ENCODE measurements at places on chromosomes 5 and 9.

GRCh38 chr5:119290607-119291006 lies 65.2 kb upstream of the TNFAIP8 start:
- no peak for DNase-seq

DNA sequence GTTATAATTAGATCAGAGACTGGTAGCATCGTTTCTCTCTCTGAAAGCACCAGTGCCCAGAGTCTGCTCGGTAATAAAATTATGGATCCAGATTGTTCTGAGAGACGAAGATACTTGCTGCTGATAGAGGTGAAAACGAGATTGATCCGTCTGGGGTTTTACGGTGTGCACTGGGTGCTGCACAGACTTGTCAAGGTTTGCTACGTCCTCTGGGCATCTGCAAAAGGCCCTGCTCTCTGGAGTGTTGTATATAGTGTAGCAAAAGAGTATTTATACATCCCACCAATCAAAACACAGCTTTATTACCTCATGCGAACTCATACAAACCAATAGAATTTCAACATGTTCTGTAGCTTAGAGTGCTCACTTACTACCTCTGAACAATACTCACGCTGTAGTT lies 219.3 kb downstream of the PBX3 start:
- no peak for DNase-seq

DNA sequence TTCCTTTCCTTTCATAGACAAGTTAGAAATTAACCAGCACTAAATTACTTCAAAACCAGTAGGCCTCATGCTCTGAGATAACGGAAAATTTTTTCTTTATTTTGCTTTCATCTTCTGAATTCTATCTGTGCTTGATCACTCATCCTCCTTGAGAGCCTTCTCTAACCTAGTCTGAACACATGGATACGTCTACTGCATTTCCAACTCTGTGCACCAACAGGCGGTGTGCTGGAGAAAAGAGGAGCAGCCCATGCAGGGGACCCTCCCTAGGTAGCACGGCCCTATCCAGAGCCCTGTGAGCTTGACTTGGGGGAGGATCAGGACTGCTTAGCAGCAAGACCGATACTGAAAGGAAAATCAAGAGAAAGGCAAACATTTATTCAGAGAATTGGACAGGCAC lies 149.8 kb downstream of the AUH start:
- peak; percentile 18 for DNase-seq

GRCh38 chr5:1814183-1815020 lies 13.2 kb downstream of the NDUFS6 start:
- no peak for DNase-seq

GRCh38 chr9:94490465-94490864 lies 64.4 kb upstream of the PCAT7 start:
- no peak for DNase-seq

DNA sequence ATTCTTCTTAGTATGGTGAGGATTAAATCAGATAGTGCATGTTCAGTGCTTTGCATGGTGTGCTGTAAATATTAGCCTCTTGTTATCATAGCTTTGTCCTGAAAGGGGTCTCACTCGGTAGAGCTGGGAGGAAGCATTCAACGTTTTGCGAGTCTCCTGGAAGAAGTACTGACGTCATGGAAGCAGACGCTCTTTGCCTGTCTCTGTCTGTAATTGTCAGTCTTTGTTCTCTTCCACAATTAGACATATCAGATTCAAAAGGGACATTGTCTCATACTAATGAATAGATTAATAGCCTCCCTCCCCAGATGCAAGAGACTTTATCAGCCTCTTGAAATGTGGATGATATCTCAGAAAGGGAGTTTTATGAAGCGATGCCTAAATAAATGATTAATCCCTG lies 91.8 kb upstream of the CXCL14 start:
- DNase-seq = no peak

DNA sequence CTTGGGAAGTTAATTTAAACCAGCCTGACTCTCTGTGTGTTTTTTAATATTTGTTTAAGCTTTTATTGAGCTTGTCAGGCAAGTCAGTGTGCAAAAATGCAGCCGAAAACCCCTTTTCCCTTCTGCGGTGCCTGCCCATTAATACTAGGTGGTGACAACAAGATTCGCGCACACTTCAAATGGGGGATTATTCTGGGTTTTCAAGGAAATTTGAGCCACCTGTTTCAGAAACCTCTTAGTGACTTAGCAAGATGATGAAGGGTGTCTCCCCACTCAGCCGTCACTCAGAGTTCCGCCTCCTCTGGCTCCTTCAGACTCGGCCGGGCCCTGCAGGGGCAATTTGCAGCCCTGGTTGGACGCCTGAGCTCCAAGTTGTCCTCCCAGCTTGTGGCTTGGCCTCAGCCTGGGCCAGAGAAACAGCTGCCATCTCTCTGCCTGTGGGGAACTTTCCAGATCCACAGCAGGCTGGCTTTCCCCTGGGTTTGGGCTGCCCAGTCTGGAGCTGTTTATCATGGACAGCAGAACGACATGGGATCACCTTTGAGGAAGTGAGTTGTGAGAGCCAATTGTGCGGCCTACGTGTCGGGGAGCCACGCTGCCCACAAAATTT lies 75.9 kb downstream of the SPRY4 start:
- no peak for DNase-seq

- DNase-seq = no peak
Measured at GRCh38 chr5:126066836-126067235, 356.4 kb upstream of the GRAMD2B start.

GRCh38 chr5:68170826-68171558 lies 44.6 kb upstream of the PIK3R1 start:
- no peak for DNase-seq

- no peak for DNase-seq
Measured at GRCh38 chr5:28734396-28734795, 1696.0 kb upstream of the CDH9 start.

DNA sequence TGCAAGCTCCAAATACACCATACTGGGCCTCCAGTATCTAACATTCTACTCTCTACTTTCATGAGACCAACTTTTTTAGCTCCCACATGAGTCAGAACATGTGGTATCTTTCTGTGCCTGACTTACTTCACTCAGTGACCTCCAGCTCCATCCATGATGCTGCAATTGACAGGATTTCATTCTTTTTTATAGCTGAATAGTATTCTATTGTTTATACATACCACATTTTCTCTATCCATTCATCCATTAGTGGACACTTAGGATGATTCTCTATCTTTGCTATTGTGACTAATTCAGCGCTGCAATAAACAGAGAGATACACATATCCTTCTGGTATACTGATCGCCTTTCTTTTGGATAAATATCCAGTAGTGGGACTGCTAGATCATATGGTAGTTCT lies 68.5 kb downstream of the EPB41L4A start:
- no peak for DNase-seq

- no peak for DNase-seq
Measured at GRCh38 chr5:6721442-6721841, 8.2 kb downstream of the TENT4A start.

DNA sequence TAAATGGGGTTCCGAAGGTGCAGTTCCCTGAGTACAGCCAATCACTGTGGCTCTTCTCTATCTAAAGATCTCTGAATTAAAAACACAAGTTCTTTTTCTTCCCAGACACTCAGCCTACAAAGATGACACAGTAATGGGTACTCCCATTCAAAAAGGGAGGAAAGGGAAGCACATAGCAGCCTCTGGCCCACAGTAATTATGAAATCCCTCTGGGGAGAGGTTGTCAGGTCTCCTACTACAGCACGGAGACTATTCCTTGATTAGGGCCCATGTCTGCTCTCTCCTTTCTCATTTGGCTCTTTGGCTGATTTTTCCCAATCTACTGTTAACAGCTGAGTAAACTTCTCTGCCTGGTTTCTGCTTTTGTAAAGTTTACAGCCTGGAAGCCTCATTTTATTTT lies 62.0 kb upstream of the RANBP3L start:
- DNase-seq = no peak

DNA sequence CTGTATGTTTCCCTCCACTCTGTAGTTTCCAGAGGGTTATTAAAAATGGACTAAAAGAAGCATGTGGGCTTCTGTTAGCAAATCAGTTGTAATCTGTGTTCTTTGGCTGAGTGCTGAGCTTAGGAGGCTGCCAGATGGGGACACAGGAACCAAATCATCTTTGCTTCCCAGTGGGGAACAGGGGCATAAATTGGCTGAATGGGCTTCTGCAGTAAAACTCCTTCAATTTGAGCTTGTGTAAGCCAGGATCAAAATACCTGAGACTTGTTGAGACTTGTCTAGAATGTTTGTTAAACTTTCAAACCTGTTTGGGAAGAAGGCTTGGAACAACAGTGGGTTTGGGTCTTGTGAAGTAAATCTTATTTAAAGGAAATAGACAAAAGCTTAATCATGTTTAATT lies 32.2 kb upstream of the TNFAIP8 start:
- no peak for DNase-seq

DNA sequence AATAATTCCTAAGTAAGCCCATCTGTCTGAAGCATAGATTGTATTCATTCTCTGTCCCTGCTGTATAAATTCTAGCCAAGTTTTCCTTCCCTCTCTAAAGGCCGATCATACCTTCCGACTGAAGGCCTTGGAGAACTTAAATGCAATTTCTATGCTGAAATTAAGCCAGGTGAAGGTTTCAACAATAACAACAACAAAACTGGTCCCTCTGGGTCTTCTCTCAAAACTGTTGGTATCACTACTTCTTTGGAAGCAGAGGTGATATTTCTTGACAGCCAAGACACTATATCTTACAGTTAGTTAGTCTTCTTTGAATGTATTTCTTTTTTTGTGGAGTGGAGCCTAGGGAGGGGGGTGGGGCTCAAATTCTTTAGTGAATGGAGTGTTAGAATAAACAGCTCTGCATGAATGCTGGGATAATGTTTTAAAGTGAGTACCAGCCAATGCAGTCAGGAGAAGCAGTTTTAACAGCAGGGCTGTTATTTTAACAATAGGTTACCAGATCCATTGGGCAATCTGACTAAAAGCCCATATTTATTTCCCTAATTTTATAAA lies 508.9 kb downstream of the EBF1 start:
- no peak for DNase-seq

DNA sequence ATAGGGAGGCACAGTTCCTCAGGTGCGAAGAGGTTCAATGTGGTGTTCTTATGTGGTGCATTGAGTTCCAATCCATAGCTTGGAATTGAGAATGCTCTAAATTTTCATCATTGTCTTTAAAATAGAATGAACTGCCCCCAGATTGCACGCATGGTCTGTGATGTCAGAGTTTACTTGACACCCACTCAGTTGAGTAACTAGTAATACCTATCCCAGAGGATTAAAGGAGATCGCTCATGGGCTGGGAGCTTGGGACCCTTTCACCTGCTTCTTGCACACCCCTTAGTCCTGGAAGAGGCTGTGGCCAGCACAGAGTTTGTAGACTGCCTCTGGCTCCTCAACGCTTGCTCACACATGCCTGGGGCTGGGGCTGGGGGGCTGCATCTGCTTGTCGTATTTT lies 95.1 kb upstream of the OTULINL start:
- DNase-seq = no peak

GRCh38 chr5:172111852-172112225 lies 76.2 kb downstream of the STK10 start:
- DNase-seq = no peak

DNA sequence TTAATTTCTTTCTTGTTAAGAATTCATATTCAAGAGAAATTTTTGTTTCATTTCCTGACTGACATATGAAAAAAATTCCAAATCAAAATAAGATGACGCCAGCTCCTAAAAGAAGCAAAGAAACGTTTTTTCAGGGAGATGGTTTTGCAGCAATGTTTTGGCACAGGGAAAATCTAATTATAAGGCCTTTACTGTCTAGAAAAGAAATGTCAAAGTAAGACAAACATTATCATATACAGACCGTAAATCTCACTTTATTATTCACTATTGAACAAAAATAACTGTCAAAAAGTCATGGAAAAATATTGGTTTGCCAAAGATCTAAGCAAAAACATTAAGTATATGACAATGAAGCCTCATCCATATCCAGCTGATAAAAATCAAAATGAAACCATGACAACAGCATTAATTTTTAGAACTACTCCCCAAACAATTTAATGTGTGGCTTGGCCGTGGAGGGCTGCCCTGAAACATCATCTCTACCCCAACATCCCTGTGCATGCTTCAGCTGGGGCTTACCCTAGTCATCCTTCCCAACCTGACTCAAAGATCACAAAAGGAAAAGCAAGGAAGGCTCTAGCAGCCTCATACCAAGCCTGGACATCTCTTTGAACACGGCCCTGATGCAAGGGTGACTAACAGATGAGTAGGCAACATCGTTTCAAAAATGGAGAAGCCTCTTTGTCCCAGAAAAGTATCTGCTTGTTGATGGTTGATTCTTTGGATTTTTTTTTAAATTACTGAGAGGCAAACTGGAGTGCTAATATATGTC lies 95.6 kb downstream of the ARSB start:
- no peak for DNase-seq

DNA sequence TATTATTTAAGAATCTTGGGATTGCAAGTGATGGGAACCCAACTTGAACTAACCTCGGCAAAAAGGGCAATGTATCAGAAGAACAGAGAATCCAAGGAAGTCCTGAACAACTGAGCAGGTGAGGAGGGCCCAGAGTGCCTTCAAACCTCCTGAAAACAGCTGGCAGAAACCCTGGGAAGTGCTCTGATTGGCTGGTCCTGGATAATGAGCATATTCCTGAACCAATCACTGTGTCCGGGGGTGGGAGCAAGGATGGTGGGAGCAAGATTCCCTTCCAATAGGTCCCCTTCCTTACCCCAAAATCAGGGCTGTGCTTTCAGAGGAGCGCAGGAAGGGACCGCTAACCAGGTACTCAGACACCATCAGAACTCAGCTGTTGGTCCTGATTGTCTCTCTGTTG lies 31.9 kb upstream of the TBC1D2 start:
- no peak for DNase-seq

DNA sequence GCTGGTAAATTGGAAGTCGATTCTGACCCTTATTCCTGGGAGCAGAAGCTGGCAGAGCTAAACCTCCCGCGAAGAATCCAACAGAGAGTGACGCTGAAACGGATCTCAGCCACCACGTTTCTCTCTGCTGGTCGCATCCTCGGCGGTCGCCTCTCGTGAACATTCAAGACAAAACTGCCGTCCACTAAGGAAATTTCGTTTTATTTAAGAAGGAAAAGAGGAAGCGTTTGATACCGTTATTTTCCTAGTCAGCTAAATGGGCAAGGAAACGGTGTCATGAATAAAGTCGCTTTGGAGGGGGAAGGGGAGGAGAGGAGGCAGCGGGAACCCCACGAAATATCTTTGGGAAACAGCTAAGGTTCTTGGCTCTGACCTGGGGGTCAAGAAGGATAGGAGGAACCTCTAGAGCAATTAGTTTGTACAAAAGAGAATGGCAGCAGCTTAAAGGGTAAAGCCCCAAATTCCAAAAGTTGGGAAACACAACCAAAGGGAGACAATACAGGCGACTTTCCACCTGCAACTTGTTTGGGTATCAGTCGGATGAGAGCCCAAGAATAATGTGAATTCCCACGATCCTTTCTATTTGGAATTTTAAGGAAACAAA lies 1.9 kb downstream of the FOXB2 start:
- DNase-seq = no peak

All from GM06990 (cell line).